ENCODE measurements at places on chromosomes 11 and 22. TPM values are rescaled to one million over a fixed set of nuclear protein-coding genes. Genes with fewer than 3 reads are reported as not detected.
A peak's percentile ranks its signal among the peaks of the same experiment; 100 is the strongest.

- H3K4me1 ChIP-seq, result peaks cover 17% of the 10 kb centered on the region
- H3K36me3 ChIP-seq, result no peaks in the 10 kb centered on the region
- peak; percentile 78 for DNase-seq
- H3K27me3 ChIP-seq, result no peaks in the 10 kb centered on the region
Measured at GRCh38 chr11:69918938-69919650, 99.9 kb upstream of the FGF3 start.

DNA sequence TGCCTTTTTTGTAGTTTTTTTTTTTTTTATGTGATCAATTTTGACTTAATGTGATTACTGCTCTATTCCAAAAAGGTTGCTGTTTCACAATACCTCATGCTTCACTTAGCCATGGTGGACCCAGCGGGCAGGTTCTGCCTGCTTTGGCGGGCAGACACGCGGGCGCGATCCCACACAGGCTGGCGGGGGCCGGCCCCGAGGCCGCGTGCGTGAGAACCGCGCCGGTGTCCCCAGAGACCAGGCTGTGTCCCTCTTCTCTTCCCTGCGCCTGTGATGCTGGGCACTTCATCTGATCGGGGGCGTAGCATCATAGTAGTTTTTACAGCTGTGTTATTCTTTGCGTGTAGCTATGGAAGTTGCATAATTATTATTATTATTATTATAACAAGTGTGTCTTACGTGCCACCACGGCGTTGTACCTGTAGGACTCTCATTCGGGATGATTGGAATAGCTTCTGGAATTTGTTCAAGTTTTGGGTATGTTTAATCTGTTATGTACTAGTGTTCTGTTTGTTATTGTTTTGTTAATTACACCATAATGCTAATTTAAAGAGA, 12.5 kb downstream of the CCND1 start:
- no peak overlapping the region for H3K27ac ChIP-seq
- H3K4me3 ChIP-seq, result no peak overlapping the region
- no peak for DNase-seq
- H3K27me3 ChIP-seq, result no peaks in the 10 kb centered on the region
- no peaks in the 10 kb centered on the region for H3K36me3 ChIP-seq
- H3K4me1 ChIP-seq, result no peaks in the 10 kb centered on the region

Gene APOBEC3B
- 9.5 TPM for total RNA-seq

DNA sequence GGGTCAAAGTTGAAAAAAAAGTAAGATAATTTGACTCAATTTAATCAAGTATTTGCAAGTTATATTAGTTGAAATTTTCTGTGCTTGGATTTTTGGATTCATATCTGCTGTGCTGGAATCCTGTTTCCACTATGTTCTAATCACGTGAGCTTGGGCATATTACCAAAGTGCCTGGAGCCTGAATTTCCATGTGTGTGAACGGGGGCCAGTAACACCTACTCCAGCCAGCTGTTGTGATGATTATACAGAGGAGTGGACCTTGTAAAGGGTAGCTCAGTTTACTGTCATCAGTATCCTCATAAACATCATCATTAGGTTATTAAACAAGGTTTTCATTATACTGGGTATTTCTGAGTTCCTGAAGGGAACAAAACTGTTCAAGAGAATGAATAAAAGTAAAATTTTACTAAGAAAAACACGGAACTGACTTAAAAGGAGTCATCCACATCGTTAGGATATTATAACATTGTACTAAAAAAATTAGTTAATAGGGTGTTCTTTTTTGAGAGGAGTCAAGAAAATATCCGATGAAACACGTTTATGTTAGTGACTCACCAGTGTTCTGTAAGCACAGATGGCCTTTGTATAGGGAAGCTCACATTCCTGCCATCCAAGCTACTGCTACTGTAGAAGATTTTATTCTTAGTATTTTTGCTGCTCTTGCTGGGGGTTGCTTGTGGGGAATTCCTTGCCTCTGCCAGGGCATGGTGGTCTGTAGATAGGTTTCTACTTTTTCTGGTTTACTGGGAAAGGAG, 144.1 kb downstream of the ARHGAP42 start:
- no peaks in the 10 kb centered on the region for H3K4me1 ChIP-seq
- DNase-seq, result no peak
- H3K4me3 ChIP-seq, result no peak overlapping the region
- no peak overlapping the region for H3K27ac ChIP-seq

DNA sequence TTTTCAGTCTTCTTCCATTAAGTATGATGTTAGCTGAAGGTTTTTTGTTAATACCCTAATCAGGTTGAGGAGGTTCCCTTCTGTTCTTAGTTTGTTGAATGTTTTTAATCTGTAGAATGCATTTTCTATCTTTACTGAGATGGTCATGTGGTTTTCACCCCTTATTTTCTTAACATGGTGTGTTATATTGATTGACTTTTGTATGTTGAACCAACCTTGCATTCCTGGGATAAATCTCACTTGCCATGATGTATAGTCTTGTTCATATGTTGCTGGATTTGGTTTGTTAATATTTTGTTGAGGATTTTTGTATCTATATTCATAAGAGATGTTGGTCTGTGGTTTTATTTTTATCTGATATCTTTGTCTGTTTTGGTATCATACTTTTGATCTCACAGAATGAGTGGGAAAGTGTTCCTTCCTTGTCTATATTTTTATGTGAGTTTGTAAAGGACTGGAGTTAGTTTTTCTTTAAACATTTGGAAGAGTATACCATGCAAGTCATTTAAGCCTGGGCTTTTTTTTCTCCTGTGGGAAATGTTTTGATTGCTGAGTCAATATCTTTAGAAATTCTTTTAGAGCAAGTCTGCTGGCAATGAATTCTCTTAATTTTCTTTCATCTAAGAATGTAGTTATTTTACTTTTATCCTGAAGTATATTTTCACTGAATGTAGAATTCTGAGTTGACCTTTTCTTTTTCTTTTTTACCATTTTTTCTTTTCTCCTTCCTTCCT, 5.5 kb upstream of the P4HA3 start:
- H3K4me3 ChIP-seq, result no peak overlapping the region
- H3K36me3 ChIP-seq, result no peaks in the 10 kb centered on the region
- no peak for DNase-seq
- peaks cover under 1% of the 10 kb centered on the region for H3K27me3 ChIP-seq
- H3K4me1 ChIP-seq, result no peaks in the 10 kb centered on the region

- H3K27ac ChIP-seq, result no peak overlapping the region
- no peak overlapping the region for H3K4me3 ChIP-seq
- peaks cover 16% of the 10 kb centered on the region for H3K4me1 ChIP-seq
- H3K36me3 ChIP-seq, result no peaks in the 10 kb centered on the region
Measured at GRCh38 chr11:35133656-35134055, 5.3 kb upstream of the CD44 start.

Gene TBX1
- total RNA-seq, result 4.4 TPM

- no peaks in the 10 kb centered on the region for H3K27me3 ChIP-seq
- H3K36me3 ChIP-seq, result no peaks in the 10 kb centered on the region
- H3K4me3 ChIP-seq, result no peak overlapping the region
- H3K27ac ChIP-seq, result peak overlapping the region; percentile 65
Measured at GRCh38 chr11:110798201-110798900, 86.1 kb upstream of the ARHGAP20 start.

DNA sequence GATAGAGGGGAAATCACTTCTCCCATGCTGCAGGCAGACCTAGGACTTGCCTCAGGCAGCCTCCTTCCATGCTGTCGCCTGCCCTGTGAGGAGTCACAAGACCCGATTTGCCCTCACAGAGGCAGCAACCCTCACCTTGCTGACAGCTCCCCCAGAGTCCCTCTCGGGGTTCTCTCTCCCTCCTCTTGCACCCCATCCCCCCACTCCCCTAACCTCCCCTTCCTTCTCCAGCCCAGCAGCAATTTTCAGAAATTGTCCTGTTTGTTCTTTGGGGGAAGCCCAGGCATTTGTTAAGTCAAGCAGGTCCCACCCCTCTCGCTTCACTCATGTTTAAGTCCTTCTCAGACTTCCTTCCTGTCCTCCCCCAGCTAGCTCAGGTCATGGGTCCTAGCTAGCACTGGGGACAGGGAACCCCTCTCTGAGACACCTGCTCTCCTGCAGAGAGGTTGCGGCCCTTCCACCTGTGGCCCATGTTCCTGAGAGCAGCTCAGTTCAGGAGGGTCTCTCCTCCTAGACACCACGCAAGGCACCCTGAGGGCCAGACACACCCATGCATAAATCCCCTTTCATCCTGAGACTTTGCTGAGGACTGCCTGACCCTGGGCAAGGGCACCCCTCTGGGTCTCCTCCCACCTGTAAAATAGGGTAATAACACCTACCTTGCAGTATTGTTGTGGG, 6.3 kb upstream of the FXYD2 start:
- no peak overlapping the region for H3K4me3 ChIP-seq
- H3K27me3 ChIP-seq, result no peaks in the 10 kb centered on the region
- no peak for DNase-seq
- peaks cover 49% of the 10 kb centered on the region for H3K4me1 ChIP-seq

- no peaks in the 10 kb centered on the region for H3K36me3 ChIP-seq
- H3K4me3 ChIP-seq, result no peak overlapping the region
- peak; percentile 23 for DNase-seq
- peaks cover 75% of the 10 kb centered on the region for H3K4me1 ChIP-seq
- no peaks in the 10 kb centered on the region for H3K27me3 ChIP-seq
Measured at GRCh38 chr11:75191330-75191717, 40.4 kb downstream of the SLCO2B1 start.

DNA sequence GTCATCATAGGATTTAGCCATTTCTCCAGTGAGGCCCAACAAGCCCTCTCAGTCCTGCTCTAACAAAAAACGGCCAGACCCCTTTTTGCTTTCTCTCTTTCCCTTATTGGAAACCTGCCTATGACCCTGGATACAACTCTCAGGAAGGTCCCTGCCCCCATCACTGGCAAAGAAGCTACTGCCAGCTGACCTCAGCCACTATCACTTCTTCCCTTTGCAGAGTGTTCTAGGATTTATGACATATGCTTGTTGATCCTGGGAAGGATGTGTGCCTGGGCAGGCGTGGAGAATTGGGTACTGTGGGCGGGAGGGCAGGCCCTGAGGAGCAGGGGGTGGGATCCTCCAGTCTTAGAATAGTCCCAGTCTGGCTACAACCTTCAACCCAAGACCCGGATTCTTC, 7.5 kb downstream of the PGAP2 start:
- H3K27me3 ChIP-seq, result no peaks in the 10 kb centered on the region
- H3K4me1 ChIP-seq, result no peaks in the 10 kb centered on the region
- no peak overlapping the region for H3K27ac ChIP-seq

Gene ROBO4
- total RNA-seq, result 39.4 TPM

Gene FGF3
- not detected for total RNA-seq

- H3K4me1 ChIP-seq, result peaks cover 5% of the 10 kb centered on the region
- H3K4me3 ChIP-seq, result no peak overlapping the region
- no peaks in the 10 kb centered on the region for H3K36me3 ChIP-seq
- no peak overlapping the region for H3K27ac ChIP-seq
- no peak for DNase-seq
Measured at GRCh38 chr11:65973439-65974110, 12.0 kb downstream of the SART1 start.

Gene DDI1
- total RNA-seq, result not detected

- no peaks in the 10 kb centered on the region for H3K27me3 ChIP-seq
- no peaks in the 10 kb centered on the region for H3K36me3 ChIP-seq
- DNase-seq, result no peak
- no peaks in the 10 kb centered on the region for H3K4me1 ChIP-seq
Measured at GRCh38 chr11:134045799-134046635, 22.9 kb upstream of the JAM3 start.

Gene NCF4
- total RNA-seq, result 13.0 TPM

- no peaks in the 10 kb centered on the region for H3K27me3 ChIP-seq
- no peak overlapping the region for H3K4me3 ChIP-seq
- peak overlapping the region; percentile 23 for H3K27ac ChIP-seq
- peaks cover 30% of the 10 kb centered on the region for H3K4me1 ChIP-seq
Measured at GRCh38 chr11:62399878-62400266, 19.0 kb upstream of the SCGB1A1 start.

Gene PGA5
- not detected for total RNA-seq

DNA sequence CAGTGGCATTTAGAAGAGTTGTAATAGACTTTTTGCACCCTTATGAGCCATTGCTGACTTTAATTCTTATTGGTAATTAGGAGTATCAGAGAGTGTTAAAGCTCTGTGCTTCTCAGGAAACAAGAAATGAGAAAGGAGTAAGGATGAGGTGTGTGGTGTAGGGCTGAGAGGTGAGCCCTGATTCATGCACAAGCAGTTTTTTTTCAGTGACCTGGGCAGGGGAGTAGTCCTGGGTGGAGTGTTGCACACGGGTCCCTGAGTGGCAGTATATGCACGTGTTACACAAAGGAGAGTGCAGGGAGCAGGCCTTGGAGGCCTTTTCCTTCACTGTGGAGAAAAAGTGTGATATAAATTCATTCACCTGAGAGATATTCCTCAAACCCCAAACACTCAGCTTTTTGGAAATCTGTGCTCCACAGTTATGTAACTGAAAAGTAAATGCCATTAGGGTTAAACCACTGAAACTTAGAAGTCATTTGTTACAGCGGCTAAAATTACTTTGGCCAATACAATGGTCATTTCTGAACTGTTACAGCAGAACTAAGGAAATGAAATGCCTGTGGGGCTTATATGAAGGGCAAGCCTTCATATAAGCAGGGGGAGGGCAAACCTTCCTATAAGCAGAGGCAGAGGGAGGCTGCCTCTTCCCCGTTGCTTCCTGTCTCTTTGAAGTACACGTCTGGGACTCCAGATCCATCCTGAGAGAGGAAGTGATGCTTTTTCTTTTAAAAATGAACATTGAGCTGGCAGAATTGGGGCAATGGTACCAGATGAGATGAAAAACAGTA, 62.6 kb upstream of the OLFML1 start:
- no peaks in the 10 kb centered on the region for H3K4me1 ChIP-seq
- no peaks in the 10 kb centered on the region for H3K36me3 ChIP-seq
- no peak for DNase-seq
- H3K4me3 ChIP-seq, result no peak overlapping the region
- H3K27ac ChIP-seq, result no peak overlapping the region
- no peaks in the 10 kb centered on the region for H3K27me3 ChIP-seq

DNA sequence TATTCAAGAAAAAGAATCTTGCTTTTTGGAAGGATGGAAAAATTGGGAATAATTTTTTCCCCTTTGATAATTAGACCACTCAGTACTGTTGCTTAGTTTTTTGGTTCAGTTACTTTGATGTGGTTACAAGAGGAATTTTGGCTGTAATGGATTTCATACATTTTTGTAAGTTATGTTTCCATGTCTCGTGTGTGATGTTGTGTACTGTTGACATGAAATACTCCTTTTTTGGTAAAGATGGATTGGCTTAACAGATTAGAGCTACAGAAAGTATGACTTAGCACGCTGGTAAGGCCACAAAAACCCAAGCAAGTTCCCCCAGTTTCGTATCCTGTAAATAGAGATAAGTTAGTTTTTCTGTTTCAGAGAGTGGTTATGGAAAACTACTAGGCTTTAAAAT, 11.9 kb downstream of the TBCEL start:
- H3K4me3 ChIP-seq, result no peak overlapping the region
- no peak overlapping the region for H3K27ac ChIP-seq
- H3K4me1 ChIP-seq, result peaks cover 9% of the 10 kb centered on the region
- no peak for DNase-seq
- no peaks in the 10 kb centered on the region for H3K27me3 ChIP-seq

GRCh38 chr11:19027829-19028595, 32.5 kb downstream of the MRGPRX2 start:
- H3K27ac ChIP-seq, result no peak overlapping the region
- H3K4me3 ChIP-seq, result no peak overlapping the region
- H3K36me3 ChIP-seq, result no peaks in the 10 kb centered on the region
- H3K4me1 ChIP-seq, result no peaks in the 10 kb centered on the region

GRCh38 chr22:19637408-19638281, 76.7 kb upstream of the SEPTIN5 start:
- H3K4me3 ChIP-seq, result no peak overlapping the region
- H3K27ac ChIP-seq, result no peak overlapping the region
- DNase-seq, result no peak
- H3K36me3 ChIP-seq, result no peaks in the 10 kb centered on the region

Gene OR5P2
- 0.52 TPM for total RNA-seq
